Right atrium auricular region (tissue), 2 donors: ENCODE measurements at places on chromosomes 16 and 17. TPM values are rescaled to one million over a fixed set of nuclear protein-coding genes. Genes with fewer than 3 reads are reported as not detected.
A peak's percentile ranks its signal among the peaks of the same experiment; 100 is the strongest.

COPZ2 gene
- 48.1 TPM for total RNA-seq

RNF43 gene
- total RNA-seq, result 5.5 TPM

VMO1 gene
- total RNA-seq, result not detected

- H3K4me3 ChIP-seq, result no peak overlapping the region
- peaks cover 38% of the 10 kb centered on the region for H3K36me3 ChIP-seq
- no peaks in the 10 kb centered on the region for H3K27me3 ChIP-seq
- H3K4me1 ChIP-seq, result peaks cover 13% of the 10 kb centered on the region
Observed at GRCh38 chr16:31704138-31704537, 169.5 kb upstream of the ZNF267 start.

DNA sequence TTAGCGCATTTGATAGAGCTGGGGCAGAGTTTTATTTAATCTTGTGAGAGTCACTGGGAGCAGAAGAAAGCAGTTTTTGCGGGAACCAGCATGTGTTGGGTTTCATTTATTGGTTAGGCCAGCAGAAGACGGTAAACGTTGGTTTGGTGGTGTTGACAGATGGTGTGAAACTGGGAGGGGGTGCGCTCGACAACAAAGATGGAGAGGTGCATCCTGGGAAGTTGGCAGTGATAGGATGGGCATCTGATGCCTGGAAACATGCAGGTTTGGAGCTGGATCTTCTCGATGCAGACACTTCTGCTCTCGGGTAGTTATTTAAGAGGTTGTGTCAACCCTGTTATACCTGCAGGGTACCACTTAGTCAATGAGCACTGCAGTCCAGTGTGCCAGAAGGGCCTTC lies 24.9 kb upstream of the CLEC18A start:
- peaks cover 59% of the 10 kb centered on the region for H3K4me1 ChIP-seq
- H3K27ac ChIP-seq, result peak overlapping the region; percentile 87
- no peaks in the 10 kb centered on the region for H3K27me3 ChIP-seq
- no peak for DNase-seq

- H3K4me3 ChIP-seq, result no peak overlapping the region
- no peaks in the 10 kb centered on the region for H3K27me3 ChIP-seq
- no peaks in the 10 kb centered on the region for H3K4me1 ChIP-seq
- peak overlapping the region; percentile 38 for H3K27ac ChIP-seq
- peaks cover 10% of the 10 kb centered on the region for H3K36me3 ChIP-seq
Observed at GRCh38 chr17:64171041-64171440, 41.1 kb upstream of the ERN1 start.

DNA sequence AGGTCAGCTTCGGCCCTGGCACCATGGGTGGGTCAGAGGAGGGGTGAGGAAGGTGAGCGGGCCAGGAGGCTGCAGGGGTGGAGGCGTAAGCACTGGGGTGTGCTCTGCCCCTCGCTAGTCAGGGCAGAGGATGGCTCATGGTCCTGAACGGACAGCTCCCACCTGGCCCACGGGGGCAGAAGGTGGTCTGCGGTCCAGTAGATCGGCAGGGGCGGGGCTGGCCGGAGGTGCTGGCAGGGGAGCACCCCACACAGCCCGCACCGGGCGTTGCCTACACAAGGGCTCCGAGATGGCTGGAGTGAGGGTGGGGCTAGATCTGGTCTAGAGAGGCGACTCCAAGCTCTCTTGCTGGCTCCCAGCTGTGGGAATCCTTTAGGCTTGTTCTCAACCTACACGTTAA lies 8.2 kb downstream of the NPTX1 start:
- no peaks in the 10 kb centered on the region for H3K36me3 ChIP-seq
- no peaks in the 10 kb centered on the region for H3K4me1 ChIP-seq
- H3K4me3 ChIP-seq, result no peak overlapping the region
- H3K27ac ChIP-seq, result no peak overlapping the region

DNA sequence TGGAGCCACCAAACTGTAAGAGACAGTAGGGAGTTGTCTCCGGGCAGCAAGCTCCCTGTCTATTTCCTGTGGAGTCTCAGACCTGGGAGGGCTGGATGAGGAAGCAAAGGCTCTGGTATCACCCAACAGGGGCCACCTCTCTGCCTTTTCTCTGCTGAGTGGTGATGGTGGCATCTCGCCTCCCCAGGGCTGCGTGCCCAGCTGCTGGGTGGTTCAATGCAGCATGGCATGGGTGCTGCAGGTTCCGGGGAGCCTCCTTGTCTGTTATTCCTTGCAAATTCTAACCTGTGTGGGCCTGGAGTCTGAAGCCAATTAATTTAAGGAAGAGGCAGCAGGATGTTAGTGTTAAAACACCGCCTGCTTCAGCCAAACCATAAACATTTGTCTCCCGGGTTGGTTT lies 78.2 kb downstream of the CCDC182 start:
- H3K36me3 ChIP-seq, result no peaks in the 10 kb centered on the region
- H3K4me3 ChIP-seq, result no peak overlapping the region
- no peaks in the 10 kb centered on the region for H3K4me1 ChIP-seq
- H3K27ac ChIP-seq, result no peak overlapping the region
- no peaks in the 10 kb centered on the region for H3K27me3 ChIP-seq
- DNase-seq, result no peak
